ENCODE measurements at places on chromosomes 7 and 10.

GRCh38 chr7:157744786-157745601, 408.2 kb downstream of the DNAJB6 start:
- no peak for DNase-seq

GRCh38 chr10:30215141-30215540, 133.9 kb downstream of the MTPAP start:
- DNase-seq = no peak

GRCh38 chr10:15137036-15137359, 31.5 kb downstream of the NMT2 start:
- DNase-seq = no peak

GRCh38 chr7:69656890-69657289, 58.6 kb downstream of the AUTS2 start:
- no peak for DNase-seq

- peak; percentile 7 for DNase-seq
These were observed 678 bp upstream of the TMEM106B start for GRCh38 chr7:12210179-12211053.

DNA sequence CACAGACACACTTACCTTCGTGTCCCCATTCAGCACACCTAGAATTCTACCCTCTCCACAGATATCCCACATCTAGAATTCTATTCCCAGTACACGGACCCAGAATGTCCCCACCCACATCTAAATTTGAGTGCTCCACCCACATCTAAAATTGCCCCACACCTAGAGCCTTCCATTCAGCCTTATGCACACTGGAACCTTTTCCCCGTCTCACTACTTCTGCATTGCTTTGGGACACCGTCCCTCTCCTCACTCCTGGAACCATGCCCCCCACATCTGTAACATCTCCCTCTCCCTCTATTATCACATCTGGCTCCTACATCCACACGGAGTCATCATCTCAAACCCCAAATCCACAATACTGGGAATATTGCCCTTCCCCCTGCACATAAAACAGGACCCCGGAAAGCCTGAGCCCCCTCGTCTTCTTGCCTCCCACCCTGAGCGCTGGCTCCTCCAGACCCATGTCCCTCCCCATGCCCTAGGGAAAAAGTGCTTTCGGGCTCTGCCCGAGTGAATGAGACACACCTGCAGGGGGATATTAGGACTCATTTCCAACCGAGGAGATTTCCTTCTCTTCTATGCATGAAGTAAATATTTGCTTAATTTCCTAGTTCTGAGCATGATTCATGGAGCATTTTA, 125.8 kb upstream of the UNC5B start:
- no peak for DNase-seq

DNA sequence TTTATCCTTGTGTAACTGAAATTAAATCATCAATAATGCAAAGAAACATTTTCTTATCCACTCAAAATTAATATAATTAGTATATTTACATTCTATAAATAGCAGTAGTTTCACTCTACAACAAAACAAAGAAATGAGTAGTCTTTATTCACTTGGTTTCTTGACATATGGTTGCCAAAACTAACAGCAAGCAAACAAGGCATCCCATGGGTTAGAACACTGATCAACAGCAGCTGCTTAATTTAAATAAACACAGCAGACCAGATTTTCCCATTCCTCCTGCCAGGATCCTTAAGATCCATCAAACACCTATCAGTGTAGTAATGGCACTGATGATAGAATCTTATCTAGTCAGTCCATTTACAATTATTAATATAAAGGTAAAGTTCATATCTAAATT, 22.1 kb downstream of the NCAPG2 start:
- no peak for DNase-seq

DNA sequence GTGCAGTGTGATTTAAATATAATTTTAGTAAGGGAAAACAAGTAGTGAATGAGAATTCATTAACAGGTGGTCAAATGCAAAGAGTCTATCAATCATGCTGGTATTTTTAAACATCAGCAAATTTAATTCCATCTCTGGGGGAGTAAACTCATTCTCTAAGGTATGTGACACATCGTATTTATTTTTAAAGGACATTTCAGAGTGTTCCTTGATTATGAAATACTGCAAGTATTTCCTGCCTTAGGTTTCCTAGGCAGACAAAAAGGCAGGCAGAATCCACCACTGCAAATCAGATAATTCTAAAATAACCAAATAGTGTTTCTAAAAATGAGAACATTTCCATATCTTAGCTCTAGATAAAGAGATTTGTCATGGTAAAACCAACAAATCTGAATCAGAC, 193.8 kb downstream of the LRRTM3 start:
- no peak for DNase-seq

- no peak for DNase-seq
These were observed 10.6 kb downstream of the OR2F1 start for GRCh38 chr7:143965280-143965679.

DNA sequence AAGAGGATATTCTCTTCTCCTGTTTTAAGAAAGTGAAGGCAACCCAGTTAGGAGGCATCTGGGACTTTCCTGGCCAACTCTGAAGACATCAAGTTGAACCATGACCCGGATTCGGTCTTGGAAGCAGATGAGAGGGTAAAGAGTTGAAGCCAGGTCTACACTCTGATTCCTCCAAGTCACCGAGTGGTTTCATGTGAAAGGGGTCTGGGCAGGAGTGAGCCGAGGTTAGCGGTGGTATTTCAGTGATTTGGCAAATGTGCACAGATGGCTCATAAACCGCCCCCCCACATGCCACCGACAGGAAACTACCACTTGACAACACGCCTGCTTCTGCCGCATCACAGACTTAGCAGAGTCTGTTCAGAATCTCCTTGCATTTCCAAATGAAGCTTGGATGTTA, 11.4 kb upstream of the REPIN1 start:
- no peak for DNase-seq

GRCh38 chr10:21130108-21130507, 233.0 kb upstream of the NEBL start:
- DNase-seq = no peak

GRCh38 chr7:28507525-28508282, 95.4 kb downstream of the CREB5 start:
- DNase-seq = no peak

GRCh38 chr7:45073786-45074527, 14.8 kb downstream of the NACAD start:
- no peak for DNase-seq

GRCh38 chr7:300048-300447, 10.1 kb downstream of the FOXL3 start:
- DNase-seq = no peak

- no peak for DNase-seq
These were observed 13.6 kb downstream of the ZNF138 start for GRCh38 chr7:64807731-64808365.

- DNase-seq = no peak
These were observed 44.9 kb downstream of the MINDY3 start for GRCh38 chr10:15815242-15815885.

DNA sequence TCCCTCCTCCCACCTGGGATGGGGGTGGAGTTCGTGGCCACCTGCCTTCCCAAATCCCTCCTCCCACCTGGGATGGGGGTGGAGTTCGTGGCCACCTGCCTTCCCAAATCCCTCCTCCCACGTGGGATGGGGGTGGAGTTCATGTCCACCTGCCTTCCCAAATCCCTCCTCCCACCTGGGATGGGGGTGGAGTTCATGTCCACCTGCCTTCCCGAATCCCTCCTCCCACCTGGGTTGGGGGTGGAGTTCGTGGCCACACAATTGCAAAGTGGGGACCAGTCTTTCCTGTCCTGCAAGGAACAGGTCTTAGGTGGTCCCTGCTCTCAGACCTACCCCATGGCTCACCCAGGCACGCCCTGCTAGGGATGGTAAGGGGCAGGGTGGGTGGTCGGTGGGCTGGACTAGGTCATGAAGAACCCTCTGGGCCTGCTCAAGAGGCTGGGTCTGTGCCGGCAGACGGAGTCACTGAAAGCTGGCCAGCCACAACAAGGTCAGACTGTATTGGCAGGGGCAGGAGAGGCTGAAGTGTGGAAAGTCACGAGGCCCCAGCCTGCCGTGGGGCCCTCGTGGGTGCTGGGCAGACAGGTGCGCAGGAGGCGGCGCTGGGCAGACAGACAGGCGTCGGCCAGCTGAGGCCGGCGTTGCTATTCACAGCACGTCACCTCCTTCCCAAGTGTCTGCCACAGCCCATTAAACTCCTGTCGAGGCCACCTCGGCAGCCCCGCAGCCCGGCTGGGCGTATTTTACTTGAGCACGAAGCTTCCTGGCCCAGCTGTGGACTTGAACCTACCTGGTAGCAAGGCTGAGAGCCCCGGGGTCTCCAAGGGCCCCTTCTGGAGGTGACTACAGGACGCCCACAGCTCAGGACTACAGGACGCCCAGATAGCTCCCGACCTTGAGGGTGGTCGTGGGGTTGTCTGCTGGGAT, 4.1 kb downstream of the KNDC1 start:
- DNase-seq = no peak

DNA sequence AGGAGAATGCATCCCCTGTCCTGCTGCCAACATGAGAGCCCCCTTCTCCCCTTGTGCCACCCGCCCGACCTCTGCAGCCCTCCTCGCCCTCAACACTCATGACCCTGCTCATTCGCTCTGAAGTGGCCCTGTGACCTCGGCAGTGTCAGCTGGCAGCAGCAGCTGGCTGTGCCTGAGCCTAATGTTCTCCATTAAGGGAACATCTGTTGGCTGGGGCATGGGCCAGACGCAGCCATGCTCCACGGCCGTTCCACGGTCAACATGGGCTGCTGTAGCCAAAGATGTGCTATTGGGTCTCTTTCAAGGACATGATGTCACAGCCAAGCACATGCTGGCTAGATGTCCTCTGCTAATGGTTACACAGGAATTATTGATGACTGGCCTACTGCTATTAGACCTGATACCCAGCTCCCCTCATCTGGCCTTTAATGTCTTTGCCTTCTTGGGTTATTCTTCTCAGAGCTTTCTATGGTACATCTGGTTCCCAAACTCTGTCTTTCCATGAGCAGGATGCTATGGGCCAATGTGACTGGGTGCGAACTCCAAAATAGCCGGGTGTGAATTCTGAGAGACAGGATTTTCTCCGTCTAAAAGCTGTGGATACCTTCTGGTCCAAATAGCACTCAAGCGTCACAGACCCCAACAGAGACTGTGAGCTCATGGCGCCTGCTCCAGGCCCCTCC, 22.4 kb downstream of the ADCYAP1R1 start:
- no peak for DNase-seq

GRCh38 chr7:11192506-11192905, 218.8 kb downstream of the PHF14 start:
- DNase-seq = no peak

DNA sequence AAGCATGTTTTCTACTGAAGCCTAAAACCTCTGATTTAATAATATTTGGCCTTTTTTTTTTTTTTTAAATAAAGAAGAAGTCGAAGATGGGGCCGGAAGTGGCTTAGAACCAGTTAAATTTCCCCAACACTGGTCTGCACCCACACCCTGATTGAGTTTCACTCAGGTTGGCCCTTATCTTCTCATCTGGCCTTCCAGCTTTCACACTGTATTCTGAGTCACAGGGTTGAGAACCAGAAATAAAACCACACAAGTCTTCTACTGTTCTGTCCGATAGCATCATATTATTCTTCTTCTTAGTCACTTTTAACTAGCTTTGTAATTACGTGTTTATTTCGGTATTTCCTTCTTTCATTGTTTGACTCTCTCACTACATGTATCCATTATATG, 9.9 kb downstream of the ZNF365 start:
- DNase-seq = no peak

DNA sequence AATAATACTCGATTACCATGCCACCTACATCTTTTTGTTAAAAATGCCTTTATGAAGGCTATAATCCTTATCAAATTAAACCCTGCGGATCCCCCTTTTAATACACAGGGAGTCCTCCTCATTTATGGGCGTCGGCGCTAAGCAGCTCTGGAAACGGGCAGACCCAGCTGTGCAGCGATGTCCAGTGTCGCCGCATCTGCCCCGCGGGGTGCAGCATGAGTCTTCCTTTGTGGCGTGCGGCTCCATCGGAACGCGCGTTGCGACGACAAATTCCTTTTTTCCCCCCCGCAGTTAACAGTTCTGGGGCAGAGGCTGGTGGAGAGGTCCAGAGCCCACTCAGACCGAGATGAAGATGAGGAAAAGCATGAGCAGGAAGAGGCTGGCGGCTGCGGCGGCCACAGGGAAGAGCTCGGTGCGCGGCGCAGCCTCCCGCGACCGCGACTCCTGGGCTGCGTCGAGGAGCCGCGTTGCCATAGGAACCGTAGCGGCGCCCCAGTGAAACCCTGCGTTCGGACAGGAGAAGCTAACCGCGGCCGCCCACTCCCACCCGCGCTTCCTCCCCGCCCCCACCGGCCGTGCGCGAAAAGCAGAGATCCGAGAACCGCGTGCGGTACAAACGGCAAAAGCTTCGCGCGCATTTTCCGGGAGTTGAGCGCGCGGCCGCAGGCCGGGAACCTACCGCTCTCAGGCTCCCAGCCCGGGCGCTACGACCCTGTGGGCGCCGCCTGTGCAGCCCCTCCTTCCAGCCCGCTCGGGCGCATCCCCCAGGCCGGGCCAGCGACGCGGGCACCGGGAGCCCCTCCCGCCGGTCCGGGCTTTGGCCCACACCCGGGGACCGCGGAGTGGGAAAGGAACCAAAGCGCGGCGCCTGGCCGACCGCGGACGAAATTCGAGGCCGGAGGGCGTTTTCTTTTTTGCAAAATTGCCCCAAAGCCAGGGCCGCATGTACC, 130.6 kb downstream of the SPAG6 start:
- no peak for DNase-seq

- no peak for DNase-seq
These were observed 34.9 kb downstream of the FAM204A start for GRCh38 chr10:118307220-118307619.

DNA sequence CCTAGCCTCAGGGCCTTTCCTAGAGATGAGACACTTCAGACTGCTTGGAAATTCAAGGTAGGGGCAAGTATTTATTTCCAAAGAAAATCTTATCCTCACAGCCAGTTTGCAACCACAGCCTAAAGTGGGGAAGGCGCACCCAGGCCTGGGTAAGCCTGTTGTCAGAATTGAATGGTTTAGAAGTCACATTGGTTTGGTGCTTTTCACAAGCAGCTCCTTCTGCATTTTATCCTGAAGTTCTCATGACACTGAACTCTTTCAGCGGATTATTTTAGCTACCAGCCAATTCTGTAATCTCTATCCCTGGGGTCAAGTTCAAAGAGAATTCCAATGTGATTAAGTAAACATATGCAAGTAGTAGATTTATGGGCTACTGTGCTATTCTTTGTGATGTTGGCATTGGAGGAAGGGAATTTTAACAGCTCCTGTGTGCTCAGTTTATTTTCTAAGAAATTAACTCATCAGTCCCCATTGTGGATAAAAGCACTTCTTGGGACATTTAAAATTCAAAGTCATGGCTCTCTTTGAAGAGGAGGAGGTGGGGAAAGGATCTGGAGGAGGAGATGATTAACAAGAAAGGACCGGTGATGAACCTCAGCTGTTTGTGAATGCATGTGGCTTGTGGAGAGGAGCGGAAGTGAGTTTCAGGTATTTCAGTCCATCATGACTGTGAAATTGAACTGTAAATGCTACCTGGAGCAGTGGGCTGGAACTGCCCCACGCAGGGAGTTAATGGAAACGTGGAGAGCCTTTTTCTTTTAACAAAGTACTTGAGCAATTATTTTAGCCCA, 90.2 kb upstream of the CACUL1 start:
- no peak for DNase-seq
